ENCODE measurements at places on chromosomes 3 and 15.

DNA sequence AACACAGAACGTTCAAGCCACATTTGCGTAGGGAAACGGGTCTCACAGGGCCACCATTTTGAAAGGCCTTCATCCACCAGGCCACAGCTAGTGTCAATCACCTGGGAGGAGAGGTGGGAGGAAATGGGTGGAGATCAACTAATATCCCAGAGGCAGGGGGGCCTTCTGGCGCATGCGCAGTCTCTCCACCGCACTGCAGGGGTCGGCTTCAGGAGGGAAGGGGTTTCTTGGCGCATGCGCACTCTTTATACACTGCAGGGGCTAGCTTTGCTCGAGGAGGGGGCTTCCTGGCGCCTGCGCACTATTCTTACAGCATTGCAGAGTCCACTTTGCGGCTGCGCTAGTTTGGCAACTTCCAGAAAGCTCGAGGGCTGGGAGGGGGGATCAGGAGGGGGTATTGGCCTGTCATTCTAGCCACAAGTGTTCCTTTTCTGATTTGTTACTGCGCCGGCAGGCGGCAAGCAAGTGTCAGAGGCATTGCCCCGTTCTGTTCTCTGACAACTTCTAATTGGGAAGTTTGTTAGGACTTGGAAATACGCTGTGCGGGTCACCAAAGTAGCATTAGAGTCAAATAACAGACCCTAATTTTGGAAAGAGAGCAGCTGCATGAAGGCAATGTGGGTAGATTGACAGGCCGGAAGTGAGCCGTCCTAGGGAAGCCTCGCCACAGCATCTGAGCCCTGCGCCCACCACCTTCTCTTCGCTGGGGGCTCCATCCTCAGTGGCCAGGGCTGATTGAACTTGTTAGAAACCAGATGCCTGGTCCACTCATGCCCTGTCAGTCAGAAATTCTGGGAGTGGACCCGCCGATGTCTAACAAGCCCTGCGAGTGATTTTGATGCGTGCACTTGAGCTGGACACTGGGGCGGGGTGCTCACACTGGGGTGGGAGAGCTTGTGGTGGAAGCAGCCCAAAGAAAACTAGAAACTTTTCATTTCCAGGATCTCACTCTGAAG lies 173.5 kb upstream of the NDN start:
- no peak for DNase-seq

- DNase-seq = no peak
These were observed 11.5 kb downstream of the RABL3 start for GRCh38 chr3:120730576-120731542.

GRCh38 chr3:33798113-33798417 lies 365 bp upstream of the PDCD6IP start:
- no peak for DNase-seq

DNA sequence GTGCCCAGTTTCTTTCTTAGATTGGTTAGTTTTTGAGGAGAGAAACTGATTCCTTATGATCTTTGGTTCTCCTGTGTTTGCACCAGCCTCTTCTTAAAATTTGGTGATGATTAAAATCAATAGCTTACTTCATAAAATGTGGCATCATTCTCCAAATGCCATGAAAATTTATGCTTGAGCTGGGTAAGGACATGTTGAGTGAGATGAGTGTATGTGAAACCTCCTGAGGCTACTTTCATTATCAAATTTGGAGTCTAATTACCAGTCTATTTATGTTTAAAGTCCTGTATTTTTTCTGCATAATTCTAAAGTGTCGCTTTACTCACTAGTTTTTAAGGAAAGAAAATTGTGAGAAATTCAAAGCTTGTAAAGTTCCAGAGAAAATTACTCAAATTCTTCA lies 102.1 kb downstream of the DIPK2A start:
- DNase-seq = no peak

DNA sequence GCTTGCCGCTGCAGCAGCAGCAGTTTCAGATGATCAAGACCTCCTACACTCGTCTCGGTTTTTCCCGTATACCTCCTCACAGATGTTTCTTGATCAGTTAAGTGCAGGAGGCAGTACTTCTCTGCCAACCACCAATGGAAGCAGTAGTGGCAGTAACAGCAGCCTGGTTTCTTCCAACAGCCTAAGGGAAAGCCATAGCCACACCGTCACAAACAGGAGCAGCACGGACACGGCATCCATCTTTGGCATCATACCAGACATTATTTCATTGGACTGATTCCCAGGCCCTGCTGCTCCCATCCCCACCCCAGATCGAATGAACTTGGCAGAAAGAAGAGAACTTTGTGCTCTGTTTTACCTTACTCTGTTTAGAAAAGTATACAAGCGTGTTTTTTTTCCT lies 17.6 kb downstream of the CALML4 start:
- DNase-seq = no peak

GRCh38 chr15:89799918-89800498 lies 14.6 kb downstream of the ANPEP start:
- DNase-seq = no peak

DNA sequence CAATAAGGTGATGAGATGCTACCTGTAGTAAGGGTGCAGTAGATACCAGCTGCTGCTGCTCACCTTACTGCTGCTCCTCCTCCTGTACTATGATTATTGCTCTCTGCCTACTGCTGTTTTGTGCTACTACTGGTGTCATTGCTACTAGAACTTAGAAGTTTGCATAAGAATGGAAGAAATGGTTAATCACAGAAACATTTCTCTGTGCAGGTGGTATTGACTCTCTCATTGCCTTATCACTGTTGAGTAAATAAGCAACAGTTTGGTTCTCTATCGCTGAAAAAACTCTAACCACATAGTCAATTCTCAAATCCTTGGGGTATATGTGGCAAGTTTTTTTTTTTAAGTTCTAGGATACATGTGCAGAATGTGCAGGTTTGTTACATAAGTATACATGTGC lies 16.5 kb downstream of the MITF start:
- DNase-seq = no peak

GRCh38 chr3:98829246-98829832 lies 66.2 kb downstream of the ST3GAL6 start:
- DNase-seq = no peak

DNA sequence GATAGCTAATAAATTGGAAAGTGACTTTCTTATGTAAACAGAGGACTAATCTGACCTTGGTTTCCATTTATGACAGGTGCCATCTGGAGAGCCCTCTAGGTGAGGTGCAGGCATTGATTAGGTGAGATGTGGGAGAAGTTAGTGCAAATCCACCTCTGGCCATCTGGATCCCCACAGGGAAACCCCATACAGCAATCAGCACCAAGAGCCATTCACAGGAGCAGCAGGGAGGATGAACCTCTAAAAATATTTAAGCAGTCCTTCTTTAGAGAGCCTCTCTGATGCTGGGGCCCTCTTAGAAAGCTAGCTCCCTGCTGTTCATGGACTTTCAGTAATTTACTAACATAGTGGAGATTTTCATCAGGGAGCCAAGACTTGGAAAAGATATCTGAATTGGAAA lies 69.3 kb downstream of the CLSTN2 start:
- no peak for DNase-seq

- DNase-seq = no peak
These were observed 167.6 kb upstream of the ST8SIA2 start for GRCh38 chr15:92226020-92226612.

GRCh38 chr15:96182736-96183513 lies 147.6 kb upstream of the NR2F2 start:
- DNase-seq = no peak

- no peak for DNase-seq
These were observed 23.1 kb upstream of the GPR171 start for GRCh38 chr3:151226088-151226563.

GRCh38 chr3:171399842-171400241 lies 60.4 kb downstream of the TNIK start:
- DNase-seq = no peak

DNA sequence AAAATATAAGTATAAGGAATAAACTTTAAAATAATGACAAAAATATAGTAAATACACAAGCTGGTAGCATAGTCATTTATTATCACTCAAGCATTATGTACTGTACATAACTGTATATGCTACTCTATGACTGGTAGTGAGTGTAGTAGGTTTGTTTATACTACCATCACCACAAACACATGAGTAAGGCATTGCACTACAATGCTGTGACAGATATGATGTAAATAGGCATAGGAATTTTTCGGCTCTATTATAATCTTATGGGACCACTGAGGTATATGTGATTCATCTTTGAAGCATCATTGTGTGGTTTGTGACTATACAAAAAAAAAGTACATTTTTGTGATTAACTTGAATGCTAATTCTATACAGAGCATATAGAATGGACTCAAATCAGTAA lies 35.3 kb upstream of the FBN1 start:
- no peak for DNase-seq

DNA sequence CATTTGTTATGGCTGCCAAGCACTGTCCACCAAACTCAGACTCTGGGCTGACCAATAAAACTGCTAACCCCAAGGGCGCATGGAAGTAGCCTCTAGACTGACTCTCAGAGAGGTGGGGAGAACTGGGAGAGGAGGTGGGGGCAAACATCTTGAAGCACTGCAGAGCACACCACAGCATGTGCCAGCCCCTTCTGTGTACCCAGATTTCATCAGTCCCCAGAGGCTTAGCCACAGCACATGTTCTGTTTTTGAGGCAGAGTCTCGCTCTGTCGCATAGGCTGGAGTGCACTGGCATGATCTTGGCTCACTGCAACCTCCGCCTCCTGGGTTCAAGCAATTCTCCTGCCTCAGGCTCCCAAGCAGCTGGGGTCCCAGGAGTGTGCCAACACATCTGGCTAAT lies 119.5 kb upstream of the SPATA12 start:
- DNase-seq = no peak

DNA sequence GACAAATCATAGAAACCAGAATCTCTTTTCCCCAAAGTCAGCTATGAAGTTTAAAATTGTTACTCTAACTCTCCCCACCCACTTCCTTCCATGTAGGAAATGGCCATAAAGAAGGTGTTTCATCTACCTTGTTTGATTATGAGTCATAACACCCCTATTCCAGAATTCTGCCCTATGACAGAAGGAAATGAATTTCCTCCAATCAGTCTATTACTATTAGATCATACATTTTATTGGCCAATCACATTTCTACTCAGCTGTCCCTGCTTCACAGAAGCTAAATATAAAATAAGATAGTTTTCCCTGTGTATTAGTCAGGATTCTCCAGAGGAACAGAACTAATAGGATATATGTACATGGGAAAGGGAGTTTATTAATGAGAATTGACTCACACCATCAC lies 102.1 kb downstream of the TGFBR2 start:
- DNase-seq = no peak

GRCh38 chr15:96774216-96774615 lies 443.7 kb downstream of the NR2F2 start:
- no peak for DNase-seq

- no peak for DNase-seq
These were observed 218.4 kb downstream of the ARRDC4 start for GRCh38 chr15:98178861-98179260.

GRCh38 chr3:195761567-195762248 lies 40.9 kb downstream of the MUC20 start:
- DNase-seq = no peak

- DNase-seq = no peak
These were observed 419.3 kb downstream of the MAGI1 start for GRCh38 chr3:65619451-65619881.

DNA sequence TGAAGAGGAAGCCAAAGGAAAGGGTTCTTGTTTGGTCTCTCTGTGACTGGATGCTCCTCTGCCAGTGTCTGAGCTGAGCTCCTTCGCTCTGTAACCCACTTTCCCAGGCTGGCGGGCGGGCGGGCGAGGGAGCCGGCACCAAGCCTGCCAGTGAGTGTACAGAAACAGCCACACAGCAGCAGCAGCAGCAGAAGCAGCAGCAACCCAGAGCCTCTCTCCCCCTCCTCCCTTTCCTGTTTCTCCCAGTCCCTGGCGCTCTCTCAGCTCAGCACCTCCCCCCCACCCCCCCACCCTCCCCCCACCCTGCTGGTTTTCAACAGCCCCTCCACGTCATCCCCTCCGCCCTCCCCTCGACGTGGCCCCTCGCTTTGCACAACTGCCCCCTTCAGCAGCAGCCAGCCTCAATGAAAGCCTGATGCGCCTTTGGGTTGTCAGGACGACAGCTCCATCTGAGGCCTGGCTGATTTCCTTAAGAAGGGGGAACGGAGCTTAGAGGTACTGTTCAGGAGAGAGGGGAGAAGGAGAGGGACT lies at the start of gene LSAMP:
Gene LSAMP (minus strand): TSS at position 177 of the 531 bp plus-strand sequence.
- no peak for DNase-seq

DNA sequence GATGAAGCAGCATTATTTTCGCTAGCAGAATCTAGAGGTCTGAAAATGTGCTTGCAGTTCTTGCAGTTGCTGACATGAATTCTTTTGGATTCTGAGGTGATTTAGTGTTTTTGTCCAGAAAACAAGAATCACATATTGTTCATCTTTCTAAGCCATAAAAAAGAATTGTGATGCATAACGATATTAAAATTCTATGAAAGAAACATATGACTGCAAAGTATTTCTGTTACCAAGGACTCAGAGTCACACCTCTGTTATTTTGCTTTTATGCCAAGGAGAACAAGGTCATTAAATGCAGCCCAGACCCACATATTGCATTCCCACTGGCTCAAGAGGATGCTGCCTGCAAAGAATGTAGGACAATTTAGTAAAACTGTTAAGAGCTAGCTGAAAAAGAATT lies 299.8 kb upstream of the GPR149 start:
- DNase-seq = no peak

GRCh38 chr3:15861163-15861562 lies 63.4 kb upstream of the ANKRD28 start:
- DNase-seq = no peak

DNA sequence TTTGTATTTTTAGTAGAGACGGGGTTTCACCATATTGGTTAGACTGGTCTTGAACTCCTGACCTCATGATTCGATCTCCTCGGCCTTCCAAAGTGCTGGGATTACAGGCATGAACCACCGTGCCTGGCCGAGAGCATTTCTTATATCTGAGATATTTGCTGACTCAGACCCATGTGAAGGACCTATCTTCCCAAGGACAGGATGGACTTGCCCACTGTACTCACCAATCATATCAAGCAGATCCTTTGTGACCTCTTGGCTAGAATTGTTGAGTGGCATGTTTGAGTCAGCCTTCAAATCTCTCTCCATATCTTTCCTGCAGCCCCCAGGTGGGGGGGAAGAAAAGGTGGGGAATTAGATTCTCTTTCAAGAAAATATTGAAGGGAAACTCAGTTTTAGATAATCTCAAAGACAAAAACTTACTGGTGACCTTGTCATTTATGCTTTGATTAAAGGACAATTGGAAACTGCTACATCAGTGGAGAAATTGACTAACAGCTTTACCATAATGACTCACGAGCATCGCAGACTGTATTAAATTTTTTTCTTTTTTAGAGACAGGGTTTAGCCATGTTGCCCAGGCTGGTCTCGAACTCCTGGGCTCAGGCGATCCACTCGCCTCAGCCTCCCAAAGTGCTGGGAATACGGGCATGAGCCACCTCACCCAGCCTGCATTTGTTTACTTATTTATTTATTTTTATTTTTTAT lies 3.1 kb downstream of the C3orf62 start:
- DNase-seq = no peak

DNA sequence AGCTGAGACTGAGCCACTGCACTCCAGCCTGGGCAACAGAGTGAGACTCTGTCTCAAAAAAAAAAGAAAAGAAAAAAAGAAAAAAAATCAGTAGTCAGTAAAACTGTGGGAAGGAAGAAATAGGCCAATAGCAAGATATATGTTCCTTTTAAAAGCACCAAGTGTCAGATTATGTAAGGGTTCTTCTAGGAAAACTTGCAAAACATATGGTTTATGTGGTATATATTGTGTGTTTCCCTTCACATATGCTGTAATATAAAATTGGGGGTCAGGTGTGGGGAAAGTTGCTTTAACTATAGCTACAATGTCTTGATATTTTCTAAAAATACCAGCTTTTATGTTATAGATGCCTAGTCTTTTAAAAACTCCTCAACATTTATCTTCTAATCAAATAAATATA lies 64.6 kb downstream of the ESYT3 start:
- DNase-seq = no peak
